Pancreas (tissue), 10 donors: ENCODE measurements at places on chromosomes 6 and 20. TPM values are rescaled to one million over a fixed set of nuclear protein-coding genes. Genes with fewer than 3 reads are reported as not detected.
A peak's percentile ranks its signal among the peaks of the same experiment; 100 is the strongest.

DNA sequence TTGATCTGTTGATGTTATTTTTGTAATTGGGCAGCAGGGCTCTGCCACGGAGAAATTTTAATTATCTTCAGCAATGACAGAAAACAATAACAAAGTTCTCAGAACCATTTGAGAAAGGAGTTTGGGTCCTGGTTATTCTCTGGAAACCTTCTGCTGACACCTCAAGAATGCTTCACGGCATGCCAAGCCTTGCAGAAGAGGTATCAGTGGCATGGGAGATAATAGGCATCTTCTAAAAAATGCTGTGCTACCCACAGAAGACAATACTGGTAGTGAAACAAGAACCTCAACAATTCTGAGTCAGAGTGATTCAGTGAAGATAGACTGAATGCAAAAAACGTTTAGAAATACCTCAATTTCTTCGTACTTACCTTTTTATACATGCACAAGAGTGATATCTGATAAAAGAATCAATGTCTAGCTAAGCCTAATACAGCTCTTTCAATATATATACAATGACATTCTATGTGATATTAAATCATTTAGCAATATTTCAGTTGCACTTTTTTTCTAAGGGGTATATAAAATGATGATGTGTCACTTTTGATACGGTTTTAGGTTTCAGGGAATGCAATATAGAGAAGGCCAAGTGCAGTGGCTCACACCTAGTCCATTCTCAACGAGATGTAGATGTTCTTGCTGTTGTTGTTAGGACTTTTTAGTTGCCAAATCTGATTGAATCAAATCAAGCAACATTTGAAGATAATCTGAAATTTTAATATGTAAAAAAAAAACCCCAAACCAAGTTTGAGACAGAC lies 110.4 kb upstream of the COL21A1 start:
- no peaks in the 10 kb centered on the region for H3K36me3 ChIP-seq
- no peak overlapping the region for H3K4me3 ChIP-seq
- H3K27me3 ChIP-seq, result no peaks in the 10 kb centered on the region
- no peak for DNase-seq

DNA sequence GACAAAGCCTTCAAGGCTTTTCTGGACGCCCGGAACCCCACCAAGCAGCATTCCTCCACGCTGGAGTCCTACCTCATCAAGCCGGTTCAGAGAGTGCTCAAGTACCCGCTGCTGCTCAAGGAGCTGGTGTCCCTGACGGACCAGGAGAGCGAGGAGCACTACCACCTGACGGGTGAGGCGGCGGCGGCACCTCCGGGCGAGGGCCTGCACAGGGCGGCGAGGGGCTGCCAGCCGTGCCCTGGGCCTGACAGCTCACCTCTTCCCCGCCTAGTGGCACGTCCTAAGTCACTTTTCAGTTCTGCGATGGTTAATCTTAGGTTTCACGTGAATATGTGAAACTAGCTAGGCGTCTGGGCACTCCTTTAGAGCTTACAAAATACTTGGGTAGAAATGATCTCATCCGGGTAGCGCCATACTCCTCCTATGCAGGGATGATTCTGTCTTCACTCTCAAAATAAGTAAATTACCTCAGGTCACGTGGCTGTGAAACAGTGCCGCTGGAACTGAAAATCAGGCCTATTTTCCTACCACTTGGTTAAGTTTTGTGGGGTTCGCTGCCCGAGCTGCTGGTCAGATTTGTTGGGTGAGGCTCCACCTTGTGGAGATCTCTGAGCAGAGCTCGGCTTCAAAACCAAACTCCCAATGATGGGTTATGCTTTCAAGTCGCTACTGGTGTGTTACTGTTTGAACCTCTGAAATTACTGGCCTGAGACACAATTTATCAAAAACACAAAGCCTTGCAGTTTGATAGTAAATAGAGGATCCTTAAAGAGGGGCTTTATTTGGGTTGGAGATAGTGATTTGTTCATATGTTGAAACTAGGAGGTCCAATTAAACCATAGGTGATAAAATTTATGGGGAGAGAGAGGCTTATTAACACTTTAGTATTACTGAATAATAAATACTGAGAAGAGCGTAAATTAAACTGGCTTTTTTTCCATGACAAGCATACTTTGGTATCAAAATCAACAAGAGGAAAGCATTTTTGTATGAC lies 15.5 kb upstream of the CLDN20 start:
- H3K27ac ChIP-seq, result no peak overlapping the region
- no peaks in the 10 kb centered on the region for H3K36me3 ChIP-seq
- H3K4me3 ChIP-seq, result no peak overlapping the region
- no peak for DNase-seq
- no peaks in the 10 kb centered on the region for H3K4me1 ChIP-seq

DNA sequence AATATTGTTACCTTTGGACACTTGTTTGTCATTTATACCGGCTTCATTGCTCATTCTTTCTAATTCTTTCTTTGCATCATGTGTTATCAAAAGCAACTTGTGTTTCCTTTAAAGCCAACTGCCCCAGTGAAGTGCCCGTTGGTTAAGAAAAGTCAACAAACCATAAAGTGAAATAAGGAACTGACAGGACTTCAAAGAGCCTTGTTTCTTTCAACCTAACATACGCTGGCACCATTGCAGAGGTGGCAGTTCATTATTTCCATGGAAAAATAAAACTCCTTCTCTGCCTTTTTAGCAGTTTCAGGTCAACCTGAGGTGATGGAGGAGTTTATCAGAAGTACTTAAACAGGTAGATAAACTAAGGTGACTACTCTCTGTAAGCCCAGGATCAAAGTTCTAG lies 28.8 kb downstream of the FERMT1 start:
- H3K4me1 ChIP-seq, result no peaks in the 10 kb centered on the region
- no peak overlapping the region for H3K27ac ChIP-seq
- no peak overlapping the region for H3K4me3 ChIP-seq

DNA sequence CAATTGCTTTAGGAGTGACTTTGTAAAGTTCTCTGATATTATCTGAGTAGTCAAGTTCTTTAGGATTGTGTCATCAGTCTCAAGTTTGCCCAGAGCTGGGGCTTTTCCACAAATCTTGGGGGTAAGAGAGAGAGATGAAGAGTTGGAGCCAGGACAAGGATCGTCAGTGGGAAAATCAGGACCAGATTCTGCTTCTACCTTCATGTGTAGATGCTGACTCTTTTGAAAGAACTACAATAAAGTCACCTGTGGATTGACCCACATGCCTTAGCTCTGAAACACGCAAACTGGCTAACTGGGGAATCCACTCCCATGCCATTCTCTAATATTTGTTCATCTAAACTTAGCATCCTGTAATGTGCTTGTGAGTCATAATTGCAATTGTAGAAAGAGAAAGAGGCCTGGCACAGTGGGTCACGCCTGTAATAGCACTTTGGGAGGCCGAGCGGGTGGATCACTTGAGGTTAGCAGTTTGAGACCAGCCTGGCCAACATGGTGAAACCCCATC lies 15.6 kb upstream of the BICRAL start:
- no peaks in the 10 kb centered on the region for H3K27me3 ChIP-seq
- no peaks in the 10 kb centered on the region for H3K4me1 ChIP-seq
- no peak overlapping the region for H3K27ac ChIP-seq
- H3K4me3 ChIP-seq, result no peak overlapping the region
- H3K36me3 ChIP-seq, result no peaks in the 10 kb centered on the region

- no peak overlapping the region for H3K4me3 ChIP-seq
- no peaks in the 10 kb centered on the region for H3K36me3 ChIP-seq
- H3K4me1 ChIP-seq, result no peaks in the 10 kb centered on the region
- H3K27me3 ChIP-seq, result no peaks in the 10 kb centered on the region
These were observed 30.4 kb upstream of the ENTPD6 start for GRCh38 chr20:25165128-25165527.

DNA sequence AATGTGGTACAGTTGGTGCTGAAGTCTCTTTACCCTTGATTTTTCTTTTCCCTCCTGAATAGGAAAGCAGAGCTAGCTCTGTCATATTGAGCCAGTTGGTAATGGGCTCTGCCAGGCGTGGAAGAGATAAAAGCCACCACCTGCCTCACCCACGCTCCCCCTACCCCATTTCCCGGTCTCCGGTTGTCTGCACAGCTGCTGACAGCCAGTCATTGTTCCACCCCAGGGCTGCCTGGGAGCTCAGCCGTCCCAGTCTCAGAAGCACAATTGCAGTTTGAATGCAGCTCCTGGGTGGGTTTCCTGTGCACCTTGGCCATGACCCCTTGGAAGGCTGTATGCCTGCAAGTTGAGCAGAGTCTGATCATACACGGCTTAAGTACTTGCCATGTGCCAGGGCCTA lies 675.2 kb upstream of the FLRT3 start:
- no peaks in the 10 kb centered on the region for H3K4me1 ChIP-seq
- DNase-seq, result no peak
- H3K27me3 ChIP-seq, result no peaks in the 10 kb centered on the region
- H3K27ac ChIP-seq, result no peak overlapping the region
- no peaks in the 10 kb centered on the region for H3K36me3 ChIP-seq

GRCh38 chr6:6723361-6723760 lies 134.8 kb downstream of the LY86 start:
- H3K4me1 ChIP-seq, result peaks cover 22% of the 10 kb centered on the region
- H3K36me3 ChIP-seq, result no peaks in the 10 kb centered on the region
- H3K27ac ChIP-seq, result peak overlapping the region; percentile 65
- H3K4me3 ChIP-seq, result no peak overlapping the region

DNA sequence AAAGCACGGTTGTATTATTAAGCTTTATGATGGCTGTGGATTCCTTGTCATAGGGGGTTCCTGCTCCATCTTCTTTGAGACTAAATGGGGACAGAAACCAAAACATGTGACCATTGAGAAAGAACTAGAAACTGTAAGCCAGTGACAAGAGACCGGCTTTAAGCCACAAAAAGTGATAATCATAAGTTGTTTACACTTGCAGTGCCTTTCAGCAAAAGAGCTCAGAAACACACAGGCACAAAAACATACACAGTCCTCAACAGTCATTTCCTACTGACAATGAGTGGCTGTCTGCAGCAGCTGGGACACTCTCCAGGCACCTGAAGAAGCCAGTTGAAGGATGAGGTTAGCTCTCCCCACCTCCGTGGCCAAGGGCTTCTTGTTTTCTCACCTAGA lies 20.0 kb upstream of the UBE2J1 start:
- no peaks in the 10 kb centered on the region for H3K27me3 ChIP-seq
- peaks cover 4% of the 10 kb centered on the region for H3K4me1 ChIP-seq
- DNase-seq, result no peak
- no peak overlapping the region for H3K4me3 ChIP-seq
- no peaks in the 10 kb centered on the region for H3K36me3 ChIP-seq
- no peak overlapping the region for H3K27ac ChIP-seq

DNA sequence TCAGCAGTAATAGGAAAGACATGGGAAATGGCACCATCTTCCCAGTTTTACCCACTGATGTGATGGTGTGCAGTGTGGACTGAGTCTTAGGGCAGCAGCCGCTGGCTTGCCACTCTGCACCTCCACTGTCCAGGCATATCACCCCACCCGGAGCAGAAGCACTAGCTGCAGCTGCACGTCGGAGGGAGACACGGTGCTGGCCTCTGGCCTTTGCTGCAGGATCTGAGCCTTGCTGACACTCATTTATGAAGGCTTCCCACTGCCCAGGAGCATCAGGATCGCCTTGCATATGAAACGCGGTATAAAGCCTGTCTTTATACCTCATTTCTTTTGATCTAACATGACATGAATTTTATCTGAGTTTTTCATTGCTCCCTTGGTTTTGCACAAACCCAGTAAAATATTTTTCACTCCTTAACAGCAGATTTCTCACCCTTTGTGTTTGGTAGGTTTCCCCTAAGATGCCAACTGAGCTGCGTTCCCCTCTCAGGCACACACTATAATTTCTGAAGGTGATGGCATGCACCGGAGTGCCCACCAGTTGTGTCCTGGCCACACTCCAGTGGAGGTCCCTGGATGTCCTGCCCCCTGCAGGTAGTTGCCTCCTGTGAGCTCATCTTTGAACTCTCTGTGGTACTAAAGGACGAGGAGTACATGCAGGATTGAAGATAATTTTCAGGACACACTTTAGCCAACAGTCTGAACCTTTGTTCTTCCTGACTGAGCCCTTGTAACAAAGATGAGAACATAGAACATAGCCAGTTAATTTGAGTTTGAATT lies 9.0 kb upstream of the EXOC2 start:
- no peaks in the 10 kb centered on the region for H3K4me1 ChIP-seq
- no peak overlapping the region for H3K4me3 ChIP-seq
- no peak for DNase-seq
- no peaks in the 10 kb centered on the region for H3K27me3 ChIP-seq

GRCh38 chr6:88869263-88870020 lies 94.0 kb downstream of the RNGTT start:
- no peaks in the 10 kb centered on the region for H3K27me3 ChIP-seq
- H3K4me3 ChIP-seq, result no peak overlapping the region
- no peaks in the 10 kb centered on the region for H3K36me3 ChIP-seq
- DNase-seq, result no peak
- no peaks in the 10 kb centered on the region for H3K4me1 ChIP-seq
- H3K27ac ChIP-seq, result no peak overlapping the region

SLC22A7 gene
- total RNA-seq, result 0.16 TPM

OR2J1 gene
- not detected for total RNA-seq

CD109 gene
- 1.4 TPM for total RNA-seq

ASCC3 gene
- total RNA-seq, result 14.9 TPM
